Fibroblast of mammary gland (primary cell): ENCODE measurements at places on chromosomes 5 and 9.

GRCh38 chr5:100690036-100690560 is 154.9 kb downstream of the FAM174A start:
- DNase-seq = peak; percentile 9

DNA sequence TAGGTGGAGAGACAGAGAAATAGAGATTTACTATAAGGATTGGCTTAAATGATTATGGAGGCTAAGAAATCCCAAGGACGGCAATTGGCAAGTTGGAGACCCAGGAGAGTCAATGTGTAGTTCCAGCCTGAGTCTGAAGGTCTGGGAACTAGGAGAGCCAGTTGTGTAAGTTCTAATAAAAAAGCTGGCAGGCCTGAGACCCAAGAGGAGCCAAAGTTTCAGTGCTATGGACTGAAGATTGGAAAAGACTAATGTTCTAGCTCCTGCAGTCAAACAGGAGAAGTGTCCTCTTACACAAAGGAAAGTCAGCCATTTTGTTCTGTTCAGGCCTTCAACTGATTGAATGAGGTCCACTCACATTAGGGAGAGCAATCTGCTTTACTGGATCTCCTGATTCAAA is 50.0 kb downstream of the NMUR2 start:
- no peak for DNase-seq

DNA sequence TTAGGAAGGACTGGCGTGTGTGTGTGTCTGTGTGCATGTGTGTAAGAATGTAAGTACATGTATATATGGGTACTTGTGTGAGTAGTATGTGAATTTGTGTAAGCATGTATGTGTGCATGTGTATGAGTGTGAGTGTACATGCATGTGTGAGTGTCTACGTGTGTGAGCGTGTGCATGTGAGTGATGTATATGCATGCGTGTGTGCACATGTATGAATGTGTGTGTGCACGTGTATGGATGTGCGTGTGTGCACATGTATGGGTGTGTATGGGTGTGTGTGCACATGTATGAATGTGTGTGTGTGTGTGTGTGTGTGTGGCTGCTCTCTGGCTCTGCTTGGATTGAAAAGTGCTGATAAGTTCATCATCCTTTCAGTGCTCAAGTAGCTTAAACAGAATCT is 154.5 kb downstream of the TENT4A start:
- DNase-seq = no peak

GRCh38 chr5:118687661-118688621 is 300.4 kb downstream of the DTWD2 start:
- DNase-seq = no peak

- no peak for DNase-seq
These were observed 238.9 kb upstream of the ADCY2 start for GRCh38 chr5:7157083-7157482.

DNA sequence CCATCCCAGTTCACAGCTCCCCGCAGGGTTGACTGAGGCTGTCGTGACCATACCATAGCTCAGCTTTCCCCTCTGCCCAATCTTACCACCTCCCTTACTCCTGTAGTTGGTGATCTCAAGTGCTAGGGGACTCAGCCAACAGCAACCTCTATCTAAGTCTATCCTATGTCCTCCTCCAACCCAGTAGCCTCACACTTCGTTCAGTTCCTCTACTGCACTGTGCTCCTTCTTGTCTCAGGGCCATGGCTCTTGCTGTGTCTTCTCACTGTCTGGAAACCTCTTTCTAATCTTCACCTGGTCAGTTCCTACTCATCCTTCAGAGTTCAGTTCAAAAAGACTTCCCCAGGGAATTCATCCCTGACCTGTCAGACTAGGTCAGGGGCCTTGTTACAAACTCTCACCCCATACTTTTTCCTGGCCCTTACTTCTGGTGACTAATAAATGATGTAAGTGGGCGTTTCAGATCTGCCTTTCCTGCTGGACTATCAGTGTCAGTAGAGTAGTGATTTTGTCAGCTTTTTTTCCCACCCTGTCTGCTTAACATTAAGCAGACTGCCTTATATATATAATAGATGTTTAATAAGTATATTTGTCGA is 53.6 kb upstream of the NR3C1 start:
- peak; percentile 91 for DNase-seq

DNA sequence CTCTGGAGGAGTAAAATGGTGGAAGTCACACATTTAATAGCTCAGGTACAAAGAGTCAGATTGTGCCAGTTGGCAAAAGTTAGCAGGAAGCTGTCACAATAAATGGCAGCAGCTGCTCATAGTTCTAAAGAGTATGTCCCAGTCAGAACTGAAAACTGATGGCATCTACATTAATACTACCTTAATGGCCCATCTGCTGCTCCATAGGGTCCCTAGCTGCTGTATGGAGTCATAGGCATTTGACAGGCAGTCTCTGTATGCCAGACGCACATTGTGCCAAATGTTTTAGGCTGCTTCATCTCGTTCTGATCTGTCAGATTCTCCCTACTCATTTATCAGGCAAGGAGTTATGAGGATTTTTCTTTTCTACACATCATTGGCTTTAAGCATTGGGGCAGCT is 515.8 kb upstream of the ARRDC3 start:
- DNase-seq = no peak

DNA sequence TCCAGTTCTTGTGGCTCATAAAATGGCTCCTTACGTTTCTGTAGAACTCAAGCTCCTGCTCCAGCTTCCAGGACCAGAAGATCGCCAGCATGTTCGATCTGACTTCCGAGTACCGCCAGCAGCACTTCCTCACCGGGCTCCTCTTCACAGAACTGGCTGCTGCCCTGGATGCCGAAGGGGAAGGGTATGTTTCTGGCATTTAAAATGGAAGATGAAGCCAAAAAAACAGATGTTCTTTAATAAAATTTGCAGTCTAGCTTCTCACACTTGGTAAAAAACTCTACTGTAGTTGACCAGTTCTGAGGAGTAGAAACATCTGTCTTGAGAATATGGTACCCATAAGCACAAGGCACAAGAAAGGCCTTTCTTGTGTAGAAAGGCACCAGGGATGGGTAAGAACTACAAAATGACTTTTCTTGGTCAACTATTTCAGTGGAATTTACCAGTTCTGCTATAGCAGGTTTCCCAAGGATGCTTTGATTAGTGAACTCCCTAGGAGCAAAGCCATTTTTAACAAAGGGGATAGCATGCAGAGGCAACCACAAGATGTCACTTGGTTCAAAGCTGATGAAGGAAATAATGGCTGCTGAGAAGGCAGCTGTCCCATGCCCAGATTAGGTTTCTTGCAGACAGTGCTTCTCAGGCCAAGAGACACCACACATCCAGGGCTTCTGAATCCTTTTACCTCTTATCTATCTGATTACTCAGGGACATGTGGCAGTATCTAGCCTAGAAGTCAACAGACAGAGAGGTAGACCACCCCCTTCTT is 192.4 kb downstream of the DOCK8 start:
- DNase-seq = no peak

DNA sequence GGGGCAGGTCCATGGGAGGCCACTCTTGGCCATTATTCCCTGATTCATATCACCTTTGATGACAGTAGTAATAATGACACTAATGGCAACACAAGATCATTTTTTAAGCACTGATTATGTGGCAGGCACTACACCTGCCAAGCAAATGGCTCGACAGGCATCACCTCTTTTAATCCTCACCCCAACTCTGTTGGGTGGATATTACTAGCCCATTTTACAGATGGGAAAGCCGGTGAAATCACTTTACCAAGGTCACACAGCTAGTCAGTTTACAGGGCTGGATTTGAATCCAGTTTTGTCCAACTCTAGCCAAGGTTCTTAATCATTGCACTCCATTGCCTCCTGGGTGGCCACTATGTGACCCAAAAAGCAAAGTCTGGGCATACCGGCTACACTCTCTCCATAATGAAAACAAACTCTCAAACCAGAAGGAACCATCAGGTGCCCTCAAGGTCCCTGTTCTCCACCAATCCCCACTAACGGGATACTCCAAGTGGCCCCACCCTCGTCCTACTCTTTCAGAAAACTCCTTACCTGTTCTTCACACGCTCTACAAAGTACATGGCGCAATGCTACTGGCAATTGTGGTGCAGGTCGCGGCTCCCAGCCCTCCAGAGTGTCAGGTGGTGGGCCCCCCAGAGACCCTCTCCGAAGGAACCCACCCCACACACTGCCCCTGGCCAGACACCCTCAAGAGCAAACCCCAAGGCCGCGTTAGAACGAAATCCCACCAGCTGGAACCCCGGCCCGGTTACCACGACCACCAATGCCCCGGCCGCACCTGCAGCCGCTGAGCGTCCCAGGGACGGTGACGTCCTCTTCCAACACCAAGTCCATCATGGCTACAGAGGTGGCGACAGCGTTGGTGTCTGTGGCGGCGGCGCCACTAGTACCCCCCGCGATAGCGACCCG is 572 bp downstream of the CDK5RAP2 start:
- no peak for DNase-seq

DNA sequence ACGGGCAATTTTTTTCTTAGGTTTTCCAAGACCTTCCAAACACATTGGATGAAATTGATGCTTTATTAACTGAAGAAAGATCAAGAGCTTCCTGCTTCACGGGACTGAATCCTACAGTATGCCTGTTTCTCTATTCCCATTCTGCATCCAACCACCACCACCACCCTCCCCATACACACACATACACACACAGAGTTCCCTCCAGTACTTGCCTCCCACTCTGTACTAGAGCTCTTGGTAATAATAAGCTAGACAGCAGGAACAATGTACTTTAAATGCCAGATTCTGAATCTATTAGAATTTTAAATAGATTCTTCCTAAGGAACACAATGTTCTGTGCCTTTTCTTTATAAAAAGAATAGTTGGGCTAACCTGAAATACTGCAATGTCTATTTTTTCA is 67.4 kb downstream of the KLF9 start:
- DNase-seq = no peak

GRCh38 chr5:150178262-150178661 is 11.6 kb upstream of the SLC6A7 start:
- no peak for DNase-seq

- no peak for DNase-seq
These were observed 104.8 kb upstream of the TBC1D2 start for GRCh38 chr9:98360176-98360708.

DNA sequence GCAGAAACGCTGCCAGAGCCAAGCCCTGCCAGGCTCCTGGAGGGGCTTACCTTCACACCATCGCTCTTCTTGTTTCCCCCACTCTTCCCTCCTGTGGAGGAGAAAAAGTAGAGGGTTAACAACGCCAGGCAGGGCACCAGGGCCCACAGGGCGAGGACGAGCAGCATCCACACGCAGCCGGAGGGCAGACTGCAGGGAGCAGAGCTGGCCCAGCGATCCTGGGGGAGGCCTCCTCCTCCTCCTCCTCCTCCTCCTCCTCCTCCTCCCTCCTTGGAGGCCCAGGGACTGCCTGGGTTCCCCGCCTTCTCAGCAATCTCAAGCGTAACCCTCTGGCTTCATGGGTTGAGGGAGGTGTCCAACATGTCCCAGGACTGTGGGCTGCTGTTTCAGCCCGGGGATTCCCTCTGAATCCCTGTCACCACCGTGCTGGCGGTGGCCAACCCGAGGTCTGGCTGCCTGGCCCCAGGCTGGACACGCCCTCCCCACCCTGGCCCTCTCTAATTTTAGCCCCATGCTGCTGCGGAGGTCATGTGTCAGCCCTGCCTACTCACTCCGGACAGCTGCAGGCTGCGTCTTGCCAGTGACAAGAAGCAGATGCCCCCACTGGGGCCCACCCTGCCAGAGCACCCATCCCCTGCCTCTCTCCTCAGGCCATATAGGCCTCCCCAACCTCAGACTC is 44.3 kb downstream of the CAMK2A start:
- DNase-seq = peak; percentile 28

- no peak for DNase-seq
These were observed 421.1 kb downstream of the KIF4B start for GRCh38 chr5:155434681-155435080.

DNA sequence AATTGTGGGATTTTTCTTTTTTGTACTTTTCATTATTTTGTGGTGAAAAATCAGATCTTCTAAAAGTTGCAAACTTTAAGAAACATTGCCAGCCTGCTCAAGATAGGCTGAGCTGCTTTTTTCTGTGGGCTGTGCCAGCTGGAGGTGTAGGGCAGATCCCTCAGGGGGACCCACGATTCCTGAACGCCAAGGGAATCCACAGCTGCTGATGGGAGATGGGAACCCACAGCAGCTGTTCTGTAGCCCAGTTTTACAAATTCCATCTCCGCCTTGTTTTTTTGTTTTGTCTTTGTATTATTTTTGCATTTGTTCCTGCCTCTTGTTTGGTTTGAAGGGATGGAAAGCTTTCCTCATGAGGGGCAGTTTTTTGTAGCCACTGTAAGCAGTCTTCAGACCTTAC is 91.0 kb downstream of the WWC1 start:
- DNase-seq = no peak

- no peak for DNase-seq
These were observed 286 bp upstream of the BSPRY start for GRCh38 chr9:113349066-113349444.

DNA sequence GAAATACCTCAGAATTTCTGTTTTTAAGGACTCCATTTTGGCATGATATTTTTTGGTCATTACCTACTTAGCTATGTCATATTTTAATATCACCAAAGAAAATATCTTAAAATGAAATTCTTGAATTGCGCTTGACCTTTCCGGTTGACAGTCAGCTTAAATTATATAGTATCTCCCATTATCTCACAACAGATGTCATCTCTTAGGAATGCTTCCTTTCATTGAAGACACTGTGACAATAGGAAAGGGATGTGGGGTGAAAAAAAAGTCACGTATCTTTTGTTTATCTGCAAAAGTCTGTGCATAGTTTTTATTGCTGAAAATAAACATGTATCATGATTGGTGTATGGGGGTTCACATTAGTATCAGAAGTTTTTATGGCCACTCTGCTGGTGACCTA is 105.8 kb downstream of the INVS start:
- no peak for DNase-seq

GRCh38 chr5:15391704-15392397 is 108.1 kb upstream of the FBXL7 start:
- DNase-seq = peak; percentile 3

DNA sequence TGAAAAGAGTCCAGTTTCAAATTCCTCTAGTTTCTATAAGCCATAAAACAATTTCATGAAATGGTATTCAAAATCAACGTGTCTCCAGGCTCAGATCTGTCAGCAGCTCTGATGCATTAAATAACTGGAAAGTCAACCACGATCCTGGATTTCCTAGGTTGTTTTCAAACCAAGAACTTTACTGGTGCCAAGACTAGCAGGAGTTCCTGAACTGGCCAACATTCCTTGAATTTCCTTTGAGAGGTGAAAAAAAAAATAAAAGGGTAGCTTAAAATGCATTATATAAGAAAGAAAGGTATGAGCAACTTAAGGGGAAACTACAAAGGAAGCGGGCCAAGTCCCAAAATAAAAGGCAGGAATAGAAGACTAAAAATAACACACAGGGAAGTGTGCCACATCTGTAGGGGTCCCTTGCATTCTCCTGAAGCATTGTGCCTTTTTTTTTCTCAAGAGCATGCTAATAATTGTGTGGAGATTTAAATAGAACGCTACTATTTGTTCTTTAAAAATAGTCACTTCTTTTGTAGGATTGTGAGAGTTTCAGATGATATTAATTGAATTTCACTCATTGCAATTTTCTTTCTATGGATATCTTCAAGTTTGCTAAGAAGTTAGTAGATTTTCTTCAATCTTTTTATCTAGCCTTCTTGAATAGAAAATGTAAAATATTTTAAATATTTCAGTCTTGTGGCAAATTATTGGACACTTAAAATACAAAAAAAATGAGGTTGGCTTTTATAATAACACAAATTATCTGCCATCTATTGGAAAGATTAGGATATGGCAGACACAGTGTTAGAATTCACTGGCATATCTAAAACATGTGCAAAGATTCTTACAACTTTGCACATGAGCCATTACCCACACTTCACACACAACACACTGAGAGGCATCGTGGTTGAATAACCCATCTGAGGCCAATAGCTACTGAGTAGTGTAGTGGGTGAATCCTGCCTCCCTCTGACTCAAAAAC is 15.3 kb downstream of the ESM1 start:
- DNase-seq = no peak
